Activated CD8-positive, alpha-beta T cell treated with anti-CD3 and anti-CD28 coated beads, Interleukin-2, amount 10 ng/mL, durations not matched to agents 7 days and 5 days (primary cell): ENCODE measurements at places on chromosomes 7 and 10. TPM values are rescaled to one million over a fixed set of nuclear protein-coding genes. Genes with fewer than 3 reads are reported as not detected.

GRCh38 chr7:95478272-95479037 lies 7.3 kb upstream of the ASB4 start:
- no peak overlapping the region for H3K27ac ChIP-seq
- H3K4me1 ChIP-seq, result no peaks in the 10 kb centered on the region
- DNase-seq, result no peak
- no peaks in the 10 kb centered on the region for H3K36me3 ChIP-seq
- H3K4me3 ChIP-seq, result no peak overlapping the region
- peaks cover 13% of the 10 kb centered on the region for H3K27me3 ChIP-seq

DNA sequence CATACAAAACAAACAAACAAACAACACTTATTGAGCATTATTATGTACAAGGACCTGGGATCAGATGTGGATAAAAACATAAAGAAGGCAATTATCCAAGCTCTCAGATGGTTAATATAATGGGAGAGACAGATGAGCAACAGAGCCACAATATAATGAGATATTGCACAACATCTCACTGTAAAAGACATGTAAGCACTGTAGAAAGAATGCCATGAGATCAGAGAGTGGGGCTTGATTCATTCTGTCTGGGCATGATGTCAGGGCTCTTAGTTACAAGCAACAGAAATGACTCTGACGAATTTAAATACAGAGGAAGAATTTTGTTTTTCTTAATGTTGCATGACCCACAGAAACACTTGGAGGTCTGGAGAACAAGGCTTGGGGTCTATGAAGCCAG lies 164.7 kb upstream of the PLXDC2 start:
- H3K27ac ChIP-seq, result no peak overlapping the region
- DNase-seq, result no peak
- H3K27me3 ChIP-seq, result no peaks in the 10 kb centered on the region
- no peaks in the 10 kb centered on the region for H3K36me3 ChIP-seq

DNA sequence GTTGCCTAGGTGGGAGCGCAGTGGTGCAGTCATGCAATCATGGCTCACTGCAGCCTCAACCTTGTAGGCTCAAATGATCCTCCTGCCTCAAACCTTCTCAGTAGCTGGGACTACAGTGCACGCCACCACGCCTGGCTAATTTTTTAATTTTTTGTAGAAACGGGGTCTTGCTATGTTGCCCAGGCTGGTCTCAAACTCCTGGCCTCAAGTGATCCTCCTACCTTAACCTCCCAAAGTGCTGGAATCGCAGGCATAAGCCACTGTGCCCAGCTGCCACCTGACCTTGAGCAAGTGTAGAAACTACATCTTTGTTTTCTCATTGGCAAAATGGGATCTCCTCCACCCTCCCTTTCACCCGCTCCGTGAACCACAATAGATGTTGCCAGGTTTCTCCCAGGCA lies 15.0 kb upstream of the MYH16 start:
- H3K27me3 ChIP-seq, result peaks cover 7% of the 10 kb centered on the region
- H3K4me3 ChIP-seq, result no peak overlapping the region
- H3K36me3 ChIP-seq, result no peaks in the 10 kb centered on the region

DNA sequence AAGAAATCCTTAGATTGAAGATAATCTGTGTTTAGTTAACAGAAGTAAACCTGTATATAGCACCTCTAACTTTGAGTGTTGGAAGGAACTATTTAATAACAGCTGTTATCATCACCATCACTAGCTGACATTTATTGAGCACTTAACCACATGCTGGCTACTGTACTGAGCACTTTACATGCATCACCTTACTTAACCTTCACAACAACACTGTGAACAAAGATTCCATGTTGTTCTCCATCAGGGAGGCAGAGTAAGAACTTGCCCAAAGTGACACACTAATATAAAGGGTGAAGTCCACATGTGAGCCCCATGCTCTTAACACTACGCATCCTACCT lies 182.2 kb downstream of the ST7 start:
- no peak overlapping the region for H3K27ac ChIP-seq
- DNase-seq, result no peak
- H3K27me3 ChIP-seq, result no peaks in the 10 kb centered on the region
- H3K36me3 ChIP-seq, result no peaks in the 10 kb centered on the region
- H3K4me3 ChIP-seq, result no peak overlapping the region
- H3K4me1 ChIP-seq, result peaks cover 10% of the 10 kb centered on the region

DNA sequence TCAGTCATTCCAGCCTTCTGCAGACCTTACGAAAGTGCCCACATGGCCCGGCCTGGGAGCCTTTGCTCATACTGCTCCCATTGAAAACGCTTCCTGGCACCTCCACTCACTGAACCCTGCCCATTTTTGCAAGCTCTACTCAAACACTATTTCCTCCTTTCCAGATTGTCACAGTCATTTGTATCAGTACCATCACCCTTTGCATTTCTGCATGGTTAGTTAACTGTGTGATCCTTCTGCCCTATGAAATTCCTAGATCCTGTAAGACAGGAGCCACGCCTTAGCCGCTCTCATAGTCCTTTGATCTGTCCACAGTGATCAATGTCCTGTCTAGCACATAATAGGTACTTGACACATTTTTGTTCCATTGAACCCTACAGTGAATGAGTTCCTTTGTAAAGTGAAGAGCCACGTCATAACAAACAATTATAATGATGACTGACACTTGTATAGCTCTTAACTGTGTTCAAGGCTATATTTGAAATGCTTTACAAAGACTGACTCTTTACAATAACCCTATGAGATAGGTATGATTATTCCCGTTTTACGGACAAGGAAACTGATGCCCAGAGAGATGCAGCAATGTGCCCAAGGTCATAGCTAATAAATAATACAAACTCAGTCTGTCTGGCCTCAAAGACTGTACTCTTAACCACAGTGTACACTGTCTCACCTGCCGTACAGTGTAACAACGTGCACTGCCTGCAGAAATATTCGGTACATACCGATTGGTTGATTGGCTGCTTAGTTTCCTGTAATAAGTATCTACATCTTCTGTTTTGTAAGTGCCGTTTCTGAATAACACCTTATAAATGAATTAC lies 16.6 kb upstream of the ITIH2 start:
- peaks cover 5% of the 10 kb centered on the region for H3K4me1 ChIP-seq
- no peak overlapping the region for H3K4me3 ChIP-seq
- H3K27ac ChIP-seq, result no peak overlapping the region
- DNase-seq, result no peak
- peaks cover 23% of the 10 kb centered on the region for H3K27me3 ChIP-seq

DNA sequence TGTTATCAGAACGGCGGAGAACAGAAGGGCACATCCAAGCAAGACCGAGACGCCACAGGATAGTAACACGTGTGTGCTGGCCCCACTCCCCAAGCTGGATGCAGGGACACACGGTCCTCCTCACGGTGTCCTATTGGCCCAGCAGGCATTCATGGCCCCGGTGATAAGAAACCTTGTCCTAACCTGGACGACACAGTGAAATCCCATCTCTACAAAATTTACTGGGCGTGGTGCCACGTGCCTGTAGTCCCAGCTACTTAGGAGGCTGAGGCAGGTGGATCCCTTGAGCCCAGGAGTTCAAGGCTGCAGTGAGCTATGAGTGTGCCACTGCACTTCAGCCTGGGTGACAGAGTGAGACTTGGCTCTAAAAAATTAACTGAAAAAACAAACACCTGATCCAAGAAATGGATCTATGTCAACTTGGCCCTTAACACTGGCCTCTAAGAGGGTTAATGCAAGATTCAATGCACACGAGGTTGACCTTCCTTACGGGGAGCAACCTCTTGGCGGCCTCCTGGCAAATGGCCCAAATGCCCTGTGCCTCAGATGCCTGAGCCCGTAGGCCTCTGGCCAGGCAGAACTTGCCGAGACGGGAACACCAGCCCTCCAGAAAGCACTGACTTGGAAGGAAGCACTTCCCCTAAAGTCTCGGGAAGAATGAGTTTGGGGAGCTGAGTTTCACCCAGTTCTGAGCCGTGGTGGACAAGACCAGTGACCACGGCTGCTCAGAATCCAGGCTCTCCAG lies 72.3 kb downstream of the ZRANB1 start:
- DNase-seq, result no peak
- H3K4me1 ChIP-seq, result peaks cover 12% of the 10 kb centered on the region
- no peak overlapping the region for H3K4me3 ChIP-seq

DNA sequence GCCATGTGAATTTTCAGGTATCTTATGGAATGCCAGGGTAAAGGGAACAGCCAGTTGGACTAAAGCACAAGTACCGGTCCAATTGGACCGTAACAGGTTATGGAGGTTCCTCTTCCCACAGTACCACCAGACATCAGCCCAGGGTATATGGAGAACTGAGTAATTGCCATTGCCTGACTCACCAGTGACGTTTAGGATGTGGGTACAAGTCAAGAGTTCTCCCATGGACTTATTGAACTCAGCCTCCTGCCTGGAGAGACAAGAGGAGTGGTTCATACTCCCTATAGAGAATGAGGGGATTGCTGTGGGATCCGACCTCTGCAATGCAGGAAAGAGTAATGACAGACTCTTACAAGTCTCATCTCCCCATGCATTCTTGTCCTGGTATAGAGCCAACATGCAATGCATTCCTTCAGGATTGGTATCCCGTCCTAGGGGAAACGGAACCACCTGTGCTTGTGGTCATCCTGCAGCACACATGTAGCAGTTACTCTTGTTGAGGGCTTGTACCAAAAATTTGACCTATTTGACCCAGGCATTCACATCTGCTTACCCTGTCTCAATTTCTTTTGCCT lies 30.7 kb upstream of the ELOVL3 start:
- peaks cover 6% of the 10 kb centered on the region for H3K36me3 ChIP-seq
- no peaks in the 10 kb centered on the region for H3K4me1 ChIP-seq
- peaks cover 5% of the 10 kb centered on the region for H3K27me3 ChIP-seq
- H3K27ac ChIP-seq, result no peak overlapping the region
- DNase-seq, result no peak

GRCh38 chr7:99365318-99366141 lies 9.0 kb upstream of the ARPC1B start:
- H3K4me3 ChIP-seq, result no peak overlapping the region
- peaks cover 25% of the 10 kb centered on the region for H3K4me1 ChIP-seq
- H3K27me3 ChIP-seq, result no peaks in the 10 kb centered on the region
- H3K27ac ChIP-seq, result no peak overlapping the region
- peak; percentile 70 for DNase-seq
- peaks cover 54% of the 10 kb centered on the region for H3K36me3 ChIP-seq

DNA sequence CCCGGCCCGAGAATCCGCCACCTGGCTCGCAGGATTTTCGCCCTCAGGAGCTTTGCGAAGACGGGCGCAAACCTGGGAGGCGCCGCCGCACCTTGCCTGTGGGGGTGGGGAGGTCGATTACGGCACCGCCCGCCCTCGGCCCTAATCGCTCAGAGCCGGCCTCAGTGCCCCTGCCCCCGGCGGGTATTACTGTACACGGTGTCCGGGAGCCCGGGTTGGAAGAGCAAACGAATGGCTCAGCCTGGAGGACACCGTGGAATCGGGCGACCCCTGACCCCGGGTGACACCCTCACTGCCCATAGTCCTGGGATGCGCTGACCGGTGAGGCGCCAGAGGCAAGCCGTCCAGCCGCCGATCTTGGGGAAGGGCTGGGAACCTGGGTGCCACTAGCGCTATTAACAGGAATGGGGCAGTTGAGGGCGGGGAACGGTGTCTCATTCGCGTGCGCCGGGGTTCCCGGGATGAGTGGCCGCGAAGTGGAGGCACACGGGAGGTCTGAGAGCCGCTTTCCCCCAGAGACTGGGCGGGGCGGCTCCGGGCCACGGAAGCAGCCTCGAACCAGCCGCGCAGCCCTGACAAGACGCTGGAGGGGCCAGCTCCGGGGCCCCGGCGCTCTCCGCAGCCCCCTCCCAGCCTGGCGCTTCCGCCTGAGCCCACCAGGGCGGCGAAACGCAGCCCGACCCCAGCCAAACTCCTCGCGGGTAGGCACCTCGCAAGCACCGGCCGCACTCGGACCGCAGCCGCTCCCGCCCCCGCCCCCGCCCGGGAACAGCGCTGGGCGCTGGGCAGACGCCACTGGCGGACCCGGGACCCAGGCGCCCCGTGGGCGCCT lies 167.5 kb downstream of the NRF1 start:
- H3K4me3 ChIP-seq, result peak overlapping the region; percentile 18
- no peak overlapping the region for H3K27ac ChIP-seq
- no peak for DNase-seq
- H3K36me3 ChIP-seq, result no peaks in the 10 kb centered on the region

GRCh38 chr7:36600869-36601530 lies 123.3 kb downstream of the AOAH start:
- no peak for DNase-seq
- H3K4me1 ChIP-seq, result peaks cover 53% of the 10 kb centered on the region

- H3K27me3 ChIP-seq, result no peaks in the 10 kb centered on the region
- no peak overlapping the region for H3K27ac ChIP-seq
Observed at GRCh38 chr7:117458977-117459583, 20.7 kb upstream of the CFTR start.

DNA sequence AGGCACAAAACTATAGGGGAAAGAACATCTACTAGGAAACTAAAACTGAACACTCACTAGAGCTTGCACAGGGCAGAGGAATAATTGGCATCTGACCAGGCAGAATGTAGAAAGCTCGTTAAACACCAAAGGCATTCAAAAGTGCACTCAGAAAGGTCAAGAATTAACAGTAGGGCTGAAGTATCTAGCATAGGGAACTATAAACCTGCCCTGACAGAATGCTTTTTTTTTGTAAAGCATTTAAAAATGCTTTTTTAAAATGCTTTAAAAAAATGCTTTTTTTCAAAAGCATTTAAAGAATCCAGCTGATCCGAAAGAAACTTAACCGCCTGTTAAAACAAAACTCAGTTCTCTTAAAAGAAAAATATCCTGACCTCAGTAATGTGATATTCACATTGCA lies 74.6 kb upstream of the EGFR start:
- no peak overlapping the region for H3K4me3 ChIP-seq
- no peaks in the 10 kb centered on the region for H3K4me1 ChIP-seq
- no peaks in the 10 kb centered on the region for H3K36me3 ChIP-seq

GRCh38 chr10:59588791-59589190 lies 120.9 kb downstream of the SLC16A9 start:
- H3K36me3 ChIP-seq, result no peaks in the 10 kb centered on the region
- peaks cover 2% of the 10 kb centered on the region for H3K27me3 ChIP-seq
- no peak overlapping the region for H3K27ac ChIP-seq
- no peak overlapping the region for H3K4me3 ChIP-seq
- no peak for DNase-seq

- DNase-seq, result no peak
- H3K4me3 ChIP-seq, result no peak overlapping the region
- H3K27ac ChIP-seq, result no peak overlapping the region
- H3K4me1 ChIP-seq, result peaks cover 3% of the 10 kb centered on the region
- no peaks in the 10 kb centered on the region for H3K36me3 ChIP-seq
- H3K27me3 ChIP-seq, result peaks cover 39% of the 10 kb centered on the region
Observed at GRCh38 chr10:51076299-51076841, 2.1 kb downstream of the PRKG1 start.

- no peaks in the 10 kb centered on the region for H3K36me3 ChIP-seq
- H3K4me3 ChIP-seq, result no peak overlapping the region
- H3K27ac ChIP-seq, result no peak overlapping the region
- no peak for DNase-seq
Observed at GRCh38 chr7:120920591-120921274, 29.8 kb upstream of the ING3 start.

ADAM8 gene
- total RNA-seq, result 75.5 TPM

TWIST1 gene
- not detected for total RNA-seq

DKK1 gene
- not detected for total RNA-seq

GPR85 gene
- not detected for total RNA-seq

SFXN2 gene
- total RNA-seq, result 22.2 TPM
